Femur (tissue), 1 donor: ENCODE measurements at places on chromosomes 3 and 15.

DNA sequence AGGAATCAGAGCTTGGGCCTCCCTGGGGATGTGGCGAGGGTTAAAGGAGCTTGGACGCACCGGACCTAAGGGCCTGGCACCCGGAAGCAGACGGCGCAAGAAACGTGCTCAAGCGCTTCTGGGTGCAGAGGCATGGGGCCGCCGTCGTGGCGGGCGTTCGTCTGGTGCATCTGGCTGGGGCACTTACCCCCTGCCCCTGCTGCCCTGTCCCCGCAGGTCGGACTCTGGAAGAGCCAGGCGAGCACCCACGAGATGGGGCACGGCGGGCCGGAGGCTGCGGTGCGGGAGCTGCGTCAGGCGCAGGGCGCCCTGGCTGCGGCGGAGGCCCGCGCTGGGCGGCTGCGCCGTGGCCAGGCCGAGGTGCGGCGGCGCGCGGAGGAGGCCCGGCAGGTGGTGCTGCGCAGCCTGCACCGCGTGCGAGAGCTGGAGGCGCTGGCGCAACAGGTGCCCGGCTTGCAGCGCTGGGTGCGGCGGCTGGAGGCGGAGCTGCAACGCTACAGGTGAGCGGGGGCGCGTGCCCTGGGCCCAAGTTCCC lies 2.5 kb downstream of the EFCC1 start:
- no peak for DNase-seq

GRCh38 chr3:125157183-125157582 lies 55.4 kb downstream of the SLC12A8 start:
- no peak for DNase-seq

- no peak for DNase-seq
Observed at GRCh38 chr3:126527006-126527405, 3.1 kb downstream of the CHST13 start.

GRCh38 chr3:50815844-50816243 lies 141.1 kb downstream of the DOCK3 start:
- no peak for DNase-seq

GRCh38 chr3:127975153-127976029 lies 60.4 kb downstream of the KBTBD12 start:
- no peak for DNase-seq

GRCh38 chr15:47944637-47945288 lies 176.0 kb upstream of the SLC24A5 start:
- DNase-seq, result no peak

GRCh38 chr3:97970956-97971620 lies 1.1 kb downstream of the RIOX2 start:
- DNase-seq, result no peak

GRCh38 chr15:36506733-36507356 lies 72.6 kb upstream of the CDIN1 start:
- no peak for DNase-seq

DNA sequence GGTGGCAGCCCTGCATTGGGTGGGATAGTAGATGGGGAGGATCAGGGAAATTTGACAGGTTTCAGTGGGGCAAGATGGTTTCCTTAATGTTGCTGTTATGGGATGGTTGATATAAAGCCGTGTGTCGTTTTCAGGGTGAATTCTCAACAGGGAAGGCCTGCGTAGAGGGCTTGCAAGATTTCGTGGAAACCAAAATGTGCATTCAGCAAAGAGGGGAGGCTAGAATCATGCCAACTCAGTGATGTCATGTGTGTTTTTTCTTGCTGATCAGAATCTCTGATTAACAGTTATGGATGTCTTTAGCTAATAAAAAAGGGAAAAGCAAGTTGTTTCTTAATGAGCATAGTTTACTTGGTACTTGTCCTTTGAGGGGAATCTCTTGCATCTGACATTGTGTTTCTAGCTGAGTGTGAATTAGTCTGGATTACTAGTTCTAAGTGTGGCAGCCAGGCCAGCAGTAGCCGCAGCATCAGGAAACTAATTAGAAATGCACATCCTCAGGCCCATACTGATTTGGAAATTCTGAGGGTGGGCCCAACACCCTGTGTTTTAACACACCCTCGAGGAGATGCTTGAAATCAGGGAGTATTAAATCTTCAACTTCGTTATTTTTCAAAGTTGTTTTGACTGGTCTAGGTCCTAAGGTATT lies 24.8 kb downstream of the MRAS start:
- no peak for DNase-seq

- no peak for DNase-seq
Observed at GRCh38 chr3:148102156-148102555, 595.5 kb upstream of the AGTR1 start.
